ENCODE measurements at places on chromosomes 3 and 15.

DNA sequence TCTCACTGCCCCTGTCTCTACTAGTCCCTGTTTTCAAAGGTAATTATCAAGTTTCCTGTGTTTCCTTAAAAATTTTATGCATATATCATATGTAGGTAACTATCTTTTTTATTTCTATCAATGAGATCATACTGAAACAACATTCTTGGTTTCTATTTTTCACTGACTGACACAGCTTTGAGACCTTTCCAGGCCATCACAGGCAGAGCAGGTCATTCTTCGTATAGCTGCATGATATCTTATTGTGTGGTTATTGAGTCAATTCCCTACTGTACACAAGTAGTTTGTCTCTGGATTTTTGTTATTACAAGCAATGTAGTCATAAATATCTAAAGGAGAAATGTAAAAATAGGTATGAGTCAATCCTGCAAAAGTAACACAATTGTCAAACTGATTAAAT, 169.6 kb downstream of the CFAP20DC start:
- no peak for DNase-seq

GRCh38 chr15:49383266-49383665, 39.8 kb upstream of the FGF7 start:
- DNase-seq: no peak

GRCh38 chr15:51322621-51323296, 15.6 kb downstream of the CYP19A1 start:
- DNase-seq: no peak

DNA sequence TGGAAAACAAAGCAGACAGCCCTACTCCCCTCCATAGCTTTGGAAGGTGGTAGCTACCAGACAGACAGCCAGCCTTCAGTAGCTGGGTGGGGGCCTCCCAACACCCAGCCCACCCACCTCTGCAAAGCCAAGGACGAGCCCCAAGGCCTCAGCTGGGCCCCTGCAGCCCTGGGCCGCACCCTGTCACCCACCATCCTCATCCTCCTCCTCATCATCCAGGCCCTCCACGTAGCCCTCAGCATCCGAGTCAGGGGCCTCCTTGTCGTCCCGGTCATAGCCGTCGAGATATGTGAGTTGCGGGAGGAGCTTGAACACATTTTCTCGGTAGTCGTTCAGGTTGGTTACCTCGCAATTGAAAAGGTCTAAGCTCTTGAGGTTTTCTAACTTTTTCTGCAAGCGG, 36.5 kb downstream of the ANP32A start:
- DNase-seq: no peak

GRCh38 chr3:183210341-183210740, 42.7 kb upstream of the B3GNT5 start:
- DNase-seq: no peak

All from GM04503 (cell line).